Effector memory CD8-positive, alpha-beta T cell (primary cell): ENCODE measurements at places on chromosomes 5 and 9.

DNA sequence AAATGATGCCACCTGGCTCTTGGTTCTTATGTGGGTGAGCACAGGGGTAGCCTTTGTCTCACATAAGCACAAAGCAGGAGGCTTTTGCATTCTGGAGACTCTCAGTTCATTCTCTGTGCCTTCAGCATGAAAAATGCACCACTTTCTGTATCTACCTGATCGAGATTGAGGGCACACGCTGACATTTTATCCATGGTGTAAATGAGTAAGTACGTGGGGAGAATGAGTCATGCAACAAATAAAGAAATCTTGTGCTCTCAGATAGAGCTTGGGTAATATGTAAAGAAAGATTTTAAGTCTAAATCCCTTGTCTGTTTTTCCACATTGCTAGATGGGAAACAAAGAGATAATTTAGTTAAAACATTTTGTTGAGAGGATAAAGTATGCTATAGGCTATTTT, 607.2 kb upstream of the WWC1 start:
- no peak for DNase-seq

DNA sequence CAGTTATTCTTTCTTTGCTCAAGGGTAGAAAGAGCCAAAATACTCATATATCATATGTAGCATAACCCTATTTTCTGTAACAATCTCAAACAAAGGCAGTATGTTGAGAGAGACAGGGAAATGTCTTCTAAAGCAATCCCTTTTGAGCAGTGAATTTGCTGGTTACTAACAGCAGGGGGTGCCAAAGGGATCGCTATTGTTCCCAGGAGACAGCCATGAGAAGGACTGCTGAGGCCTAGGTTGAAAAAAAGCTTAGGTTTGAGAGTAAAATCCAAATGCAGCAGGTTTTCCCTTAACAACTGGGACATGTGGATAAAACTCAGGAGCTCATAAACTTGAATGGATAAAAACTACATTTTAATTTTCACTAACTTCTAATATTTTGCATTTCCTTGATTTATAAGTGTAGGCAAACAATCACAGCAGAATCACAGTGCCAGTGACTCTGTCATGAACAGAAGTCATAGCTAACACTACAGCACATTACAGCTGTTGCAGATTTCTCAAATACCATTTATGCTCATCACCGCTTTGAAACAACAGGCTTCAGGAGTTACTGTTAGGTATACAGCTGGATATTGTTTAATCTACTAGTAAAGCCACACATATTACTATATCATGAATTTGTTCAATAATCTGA, 148.4 kb downstream of the MAPKAP1 start:
- peak; percentile 47 for DNase-seq

DNA sequence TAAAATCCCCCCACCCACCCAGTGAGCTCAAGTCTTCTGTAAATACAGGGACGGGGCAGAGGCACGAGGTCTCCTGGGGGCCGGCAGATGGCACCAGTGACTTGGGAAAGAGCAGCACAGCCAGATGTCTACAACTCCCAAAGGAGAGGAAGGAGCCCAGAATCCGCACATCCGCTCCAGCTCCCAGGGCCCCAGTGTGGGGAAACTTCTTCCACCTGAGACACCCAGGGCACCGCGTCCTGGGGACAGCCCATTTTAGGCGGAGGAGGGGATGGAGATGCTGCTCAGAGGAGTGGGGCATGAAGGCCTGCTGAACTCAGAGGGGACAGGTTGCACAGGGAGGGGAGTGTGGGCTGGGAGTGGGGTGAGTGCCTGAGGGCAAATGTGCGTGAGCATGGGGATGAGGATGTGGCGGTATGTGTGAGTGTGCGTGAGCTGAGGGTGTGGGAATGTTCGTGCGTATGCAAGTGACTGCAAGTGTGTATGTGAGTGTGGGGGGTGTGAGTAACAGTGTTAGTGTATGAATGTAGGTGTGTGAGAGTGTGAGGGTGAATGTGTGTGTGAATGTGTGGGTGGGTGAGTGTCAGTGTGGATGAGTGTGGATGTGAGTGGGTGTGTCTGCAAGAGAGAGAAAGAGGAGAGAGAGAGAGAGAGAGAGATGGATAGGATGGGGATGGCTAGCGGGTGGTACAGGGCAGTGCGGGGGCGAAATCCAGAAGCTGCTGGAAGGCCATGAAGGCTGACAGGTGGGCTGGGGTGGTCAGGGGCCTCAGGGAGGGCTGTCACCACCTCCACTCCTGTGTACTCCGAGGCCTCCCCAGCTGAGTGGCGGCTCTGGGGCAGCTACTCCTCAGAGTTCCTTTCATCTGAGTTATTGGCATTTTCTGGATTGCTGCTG, 63.5 kb downstream of the DUSP1 start:
- no peak for DNase-seq

DNA sequence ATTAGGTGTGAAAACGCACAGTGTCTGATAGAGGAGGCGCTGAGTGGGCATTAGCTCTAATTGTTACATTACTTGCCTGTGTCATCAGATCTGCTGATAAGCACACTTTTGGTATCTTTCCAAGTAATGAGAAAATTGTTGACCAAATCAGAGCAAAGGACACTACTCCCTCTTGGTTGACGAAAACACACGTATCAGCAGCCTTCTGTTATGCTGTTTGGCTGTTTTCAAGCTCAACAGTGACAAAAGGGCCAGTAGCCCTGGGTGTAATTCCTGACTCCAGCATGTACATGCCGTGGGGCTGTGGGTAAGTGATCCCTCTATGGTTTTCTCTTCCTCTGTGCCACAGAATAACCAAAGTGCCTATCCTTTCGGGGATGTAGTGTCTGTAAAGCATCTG, 151.4 kb downstream of the AUH start:
- DNase-seq: no peak

- DNase-seq: no peak
Measured at GRCh38 chr9:113644321-113644720, 180.8 kb downstream of the RGS3 start.

DNA sequence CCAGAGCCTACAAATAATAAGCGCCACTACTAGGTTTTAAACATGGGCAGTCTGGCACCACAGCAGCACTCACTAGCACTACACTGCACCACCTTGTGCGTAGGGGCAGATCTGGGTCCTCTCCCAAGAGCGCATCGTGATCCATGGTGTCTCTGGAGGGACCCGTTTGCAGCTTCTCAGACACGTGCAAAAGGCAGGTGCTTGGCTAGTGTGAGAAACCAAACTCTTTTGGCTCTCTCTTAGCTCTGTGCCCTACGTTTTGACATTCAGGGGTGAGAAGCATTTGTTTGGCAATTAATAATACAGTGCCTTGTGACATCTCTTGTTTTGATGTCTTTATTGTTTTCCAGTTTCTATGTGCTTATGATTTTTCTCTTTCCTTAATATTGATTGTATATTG, 75.4 kb upstream of the EGFLAM start:
- no peak for DNase-seq

DNA sequence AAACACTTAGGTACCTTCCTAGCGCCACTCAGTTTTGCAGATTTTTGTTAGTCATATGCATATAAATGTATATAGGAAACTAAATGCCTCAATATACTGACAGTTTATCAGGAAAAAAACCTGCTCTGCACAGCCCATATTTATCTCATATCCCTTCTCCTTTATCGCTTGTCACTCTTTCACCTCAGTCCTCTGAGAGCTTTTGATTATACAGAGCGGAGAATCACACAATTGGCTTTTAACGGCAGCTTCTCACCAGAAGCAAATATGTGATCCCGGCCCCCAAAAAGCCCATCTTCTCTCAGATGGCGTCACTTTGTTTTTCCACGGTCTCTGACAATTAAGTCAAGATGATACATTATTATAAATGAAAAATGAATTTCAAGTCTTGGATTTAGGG, 362.6 kb downstream of the DNAH5 start:
- DNase-seq: no peak

DNA sequence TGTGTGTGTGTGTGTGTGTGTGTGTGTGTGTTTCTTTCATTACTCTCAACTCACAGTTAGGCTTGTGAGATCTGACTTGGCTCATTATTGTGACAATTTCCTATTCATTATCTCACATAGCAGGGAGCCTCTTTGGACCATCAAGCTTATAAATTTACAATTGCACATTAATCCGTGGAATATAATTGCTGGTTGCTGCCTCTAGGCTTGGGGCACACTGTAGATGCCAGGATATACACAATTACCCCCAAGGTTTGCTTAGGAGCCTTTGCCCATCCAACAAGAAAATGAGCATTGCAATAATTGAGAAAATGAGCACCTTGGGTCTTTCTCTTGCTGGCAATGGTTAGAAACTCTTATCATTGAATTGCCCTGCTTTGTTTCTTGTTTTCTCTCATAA, 161.6 kb upstream of the DMRTA1 start:
- no peak for DNase-seq

- DNase-seq: no peak
Measured at GRCh38 chr9:17166346-17166745, 31.5 kb downstream of the CNTLN start.

DNA sequence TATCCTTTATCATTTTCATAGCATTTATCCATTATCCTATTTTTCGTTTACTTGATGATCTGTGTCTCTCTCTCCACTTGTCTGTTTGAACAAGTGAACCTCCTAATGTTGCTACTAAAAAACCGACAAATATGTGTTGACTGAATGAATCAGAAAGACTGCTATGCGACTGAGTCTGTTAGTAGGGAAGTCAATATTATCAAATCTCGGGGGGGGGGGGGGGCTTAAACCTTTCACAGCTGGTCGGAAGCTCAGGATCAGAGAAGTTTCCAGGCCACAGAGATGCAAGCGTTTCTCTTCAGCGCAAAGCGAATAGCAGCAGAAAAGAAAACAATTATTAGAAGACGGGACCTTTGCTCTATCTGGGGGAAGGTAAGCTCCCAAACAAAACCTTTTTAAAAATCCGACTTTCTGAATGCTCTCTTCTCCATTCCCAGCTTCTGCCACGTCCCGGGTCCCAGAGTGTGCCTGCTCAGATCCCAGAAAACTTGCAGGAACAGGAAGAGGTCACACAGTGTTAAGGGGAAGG, 412 bp downstream of the RIOK2 start:
- no peak for DNase-seq

DNA sequence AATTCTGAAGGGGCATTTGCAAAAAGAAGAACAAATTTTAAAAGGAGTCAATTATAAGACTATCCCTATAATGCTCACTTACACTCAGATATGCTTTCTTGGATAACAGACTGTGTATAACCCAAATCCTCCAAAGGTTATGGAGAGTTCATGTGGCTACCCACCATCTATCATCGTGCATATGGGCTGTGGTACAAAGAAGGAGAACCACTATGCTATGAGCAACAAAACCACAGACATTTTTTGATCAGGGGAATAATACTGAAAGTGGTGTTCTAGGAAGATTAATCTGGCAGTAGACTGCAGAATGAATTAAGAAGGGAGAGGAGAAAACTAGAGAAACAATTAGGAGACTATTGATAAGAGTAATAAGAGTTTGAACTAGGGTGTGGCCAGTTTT, 16.8 kb downstream of the NR3C1 start:
- no peak for DNase-seq

GRCh38 chr9:682633-683508, 158.6 kb upstream of the DMRT1 start:
- DNase-seq: no peak

DNA sequence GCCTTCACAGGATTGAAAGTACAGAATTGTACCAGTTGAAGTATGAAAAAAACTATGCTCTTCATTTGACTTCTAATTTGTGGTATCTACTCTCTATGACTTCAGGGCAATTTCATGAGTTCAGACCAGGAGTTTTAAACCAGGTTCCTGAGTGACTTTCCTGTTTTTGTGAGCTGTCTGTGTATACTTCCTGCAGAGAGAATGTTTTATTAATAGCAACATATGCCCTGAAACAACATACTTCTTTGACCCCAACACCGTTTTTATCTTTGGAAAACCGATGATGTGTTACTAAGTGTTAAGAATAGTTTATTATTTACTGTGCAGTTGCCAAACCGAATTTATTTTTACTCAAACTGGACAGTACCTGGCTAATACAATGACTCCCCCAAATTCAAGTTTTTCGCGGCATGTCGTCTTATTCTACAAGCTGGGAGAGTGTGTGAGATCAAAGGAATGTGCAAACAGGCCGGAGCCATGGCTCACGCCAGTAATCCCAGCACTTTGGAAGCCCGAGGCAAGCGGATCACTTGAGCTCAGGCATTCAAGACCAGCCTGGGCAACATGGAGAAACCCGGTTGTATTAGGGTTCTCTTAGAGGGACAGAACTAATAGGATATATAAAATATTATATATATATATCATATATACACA, 58.7 kb upstream of the ERBIN start:
- DNase-seq: no peak

DNA sequence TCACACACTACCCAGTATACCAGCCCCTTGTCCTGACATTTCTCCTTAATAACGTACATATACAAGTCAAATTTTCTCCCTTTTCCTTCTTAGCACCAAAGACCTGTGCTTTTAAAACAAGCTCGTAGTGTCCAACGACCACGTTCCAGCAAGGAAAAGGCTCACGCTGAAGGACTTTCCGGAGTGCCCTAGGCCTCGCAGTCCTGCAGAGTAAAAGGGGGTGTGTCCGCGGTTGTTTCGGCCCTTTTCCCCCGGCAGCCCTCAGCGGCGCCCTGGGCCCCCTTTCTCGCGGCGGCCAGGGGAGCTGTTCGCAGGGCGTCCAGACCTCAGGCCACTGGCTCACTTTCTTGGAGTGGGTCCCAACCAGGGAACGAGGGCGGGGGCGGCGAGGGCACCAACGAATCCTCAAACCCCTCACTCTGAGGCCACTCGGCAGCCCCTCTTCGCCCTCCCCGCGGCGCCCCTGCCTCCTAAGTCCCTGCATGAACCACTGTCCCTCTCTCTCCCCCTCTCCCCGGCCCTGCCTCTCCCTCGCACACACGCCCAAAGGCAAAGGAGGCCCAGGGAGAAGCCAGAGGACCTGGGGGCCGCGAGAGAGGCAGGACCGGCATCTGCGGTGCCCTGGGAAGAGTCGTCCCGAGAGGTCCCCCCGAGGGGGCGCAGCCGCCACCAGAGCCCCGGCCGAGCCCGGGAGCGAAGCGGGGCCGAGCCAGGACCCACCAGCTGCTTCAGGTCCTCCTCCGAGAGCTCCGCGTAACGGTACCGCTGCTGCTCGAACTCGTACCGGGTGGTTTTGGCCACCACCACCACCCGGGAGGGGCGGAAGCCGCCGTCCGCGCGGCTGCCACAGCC, 720 bp downstream of the NADK2 start:
- DNase-seq: no peak
